Posterior cingulate gyrus (tissue), 11 donors: ENCODE measurements at places on chromosomes 12 and 14.

GRCh38 chr12:113130457-113131135 is 5.0 kb downstream of the RASAL1 start:
- DNase-seq, result peak; percentile 92

GRCh38 chr12:2373307-2373706 is 320.5 kb downstream of the CACNA1C start:
- DNase-seq, result no peak

GRCh38 chr12:104458694-104459367 is 2.1 kb downstream of the CHST11 start:
- no peak for DNase-seq

GRCh38 chr14:91372671-91373495 is 44.7 kb downstream of the CCDC88C start:
- DNase-seq, result no peak

DNA sequence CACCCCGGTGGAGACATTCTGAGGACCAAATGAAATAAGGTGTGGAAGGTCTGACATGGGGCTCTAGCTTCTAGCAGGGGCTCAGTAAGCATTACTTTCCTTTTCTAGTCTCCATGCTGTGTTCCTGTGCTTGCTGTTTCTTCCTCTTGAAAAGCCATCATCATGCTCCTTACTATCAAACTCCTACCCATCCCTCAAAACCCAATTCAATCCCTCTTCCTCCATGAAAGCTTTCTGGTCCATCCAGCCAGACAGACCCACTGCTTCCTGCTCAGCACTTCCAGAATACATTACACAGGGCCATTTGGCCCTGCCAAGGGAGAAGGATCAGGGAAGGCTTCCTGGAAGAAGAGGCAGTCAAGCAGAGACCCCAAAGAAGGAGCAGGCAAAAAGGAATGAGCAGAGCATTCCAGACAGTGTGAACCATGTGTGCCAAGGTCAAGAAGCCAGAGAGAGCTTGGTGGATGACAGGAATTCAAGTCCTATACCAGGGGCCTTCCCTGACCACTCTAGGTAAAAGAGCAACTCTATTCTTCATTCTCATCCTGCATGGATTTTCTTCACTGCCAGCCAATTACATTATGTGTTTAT is 59.5 kb downstream of the NUAK1 start:
- no peak for DNase-seq

DNA sequence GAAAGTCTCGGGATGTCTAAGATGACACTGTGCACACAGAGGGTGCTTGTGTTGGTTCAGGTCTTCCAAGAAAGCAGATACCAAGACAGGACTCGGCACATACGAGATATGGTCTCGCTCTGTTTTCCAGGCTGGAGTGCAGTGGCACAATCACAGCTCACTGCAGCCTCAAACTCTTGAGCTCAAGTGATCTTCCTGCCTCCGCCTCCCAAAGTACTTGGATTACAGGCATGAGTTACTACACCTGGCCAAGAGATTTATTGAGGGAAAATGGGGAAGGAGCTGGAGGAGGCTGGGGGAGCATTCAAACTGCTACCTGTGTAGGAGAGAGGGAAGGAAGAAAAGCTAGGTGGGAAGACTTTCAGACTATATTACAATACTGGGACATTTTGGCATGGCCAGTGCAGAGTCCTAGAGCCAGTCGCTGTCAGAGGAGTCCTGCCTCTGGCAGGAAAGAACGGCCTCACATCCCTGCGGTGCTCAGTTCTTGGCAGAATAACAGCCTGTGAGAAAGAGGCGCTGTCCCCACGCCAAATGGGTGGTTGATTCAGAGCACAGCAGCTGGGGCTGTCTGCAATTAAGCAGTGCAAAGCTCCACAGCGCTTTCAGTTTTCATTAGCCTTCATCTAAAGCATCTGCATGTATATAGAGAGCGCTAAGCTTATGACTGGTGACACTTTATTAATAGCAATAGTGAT is 18.3 kb downstream of the SLC17A8 start:
- DNase-seq, result peak; percentile 52

GRCh38 chr12:130369816-130370215 is 32.1 kb downstream of the PIWIL1 start:
- DNase-seq, result no peak

- no peak for DNase-seq
These were observed 577.7 kb downstream of the SLC16A7 start for GRCh38 chr12:60173224-60174170.

- DNase-seq, result no peak
These were observed 21.6 kb upstream of the FGF23 start for GRCh38 chr12:4401117-4401516.

- DNase-seq, result no peak
These were observed 22.9 kb upstream of the PPP1R13B start for GRCh38 chr14:103870144-103870876.

DNA sequence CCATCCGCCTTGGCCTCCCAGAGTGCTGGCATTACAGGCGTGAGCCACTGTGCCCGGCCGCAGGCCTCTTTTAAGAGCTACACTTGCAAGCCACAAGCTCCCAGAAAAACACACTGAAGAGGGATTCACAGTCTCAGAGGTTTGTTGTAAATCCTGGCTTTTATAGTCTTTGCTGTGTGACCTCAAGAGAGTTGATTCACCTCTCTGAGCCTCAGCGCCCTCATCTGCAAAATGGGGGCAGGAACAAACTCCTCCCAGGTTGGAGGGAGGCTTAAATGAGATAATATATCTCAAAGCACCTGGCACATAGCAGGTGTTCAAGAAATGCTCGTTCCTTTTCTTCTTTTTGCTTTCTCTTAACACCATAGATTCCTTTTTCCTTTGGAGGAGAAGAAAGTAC is 3.9 kb upstream of the TCHP start:
- DNase-seq, result no peak

DNA sequence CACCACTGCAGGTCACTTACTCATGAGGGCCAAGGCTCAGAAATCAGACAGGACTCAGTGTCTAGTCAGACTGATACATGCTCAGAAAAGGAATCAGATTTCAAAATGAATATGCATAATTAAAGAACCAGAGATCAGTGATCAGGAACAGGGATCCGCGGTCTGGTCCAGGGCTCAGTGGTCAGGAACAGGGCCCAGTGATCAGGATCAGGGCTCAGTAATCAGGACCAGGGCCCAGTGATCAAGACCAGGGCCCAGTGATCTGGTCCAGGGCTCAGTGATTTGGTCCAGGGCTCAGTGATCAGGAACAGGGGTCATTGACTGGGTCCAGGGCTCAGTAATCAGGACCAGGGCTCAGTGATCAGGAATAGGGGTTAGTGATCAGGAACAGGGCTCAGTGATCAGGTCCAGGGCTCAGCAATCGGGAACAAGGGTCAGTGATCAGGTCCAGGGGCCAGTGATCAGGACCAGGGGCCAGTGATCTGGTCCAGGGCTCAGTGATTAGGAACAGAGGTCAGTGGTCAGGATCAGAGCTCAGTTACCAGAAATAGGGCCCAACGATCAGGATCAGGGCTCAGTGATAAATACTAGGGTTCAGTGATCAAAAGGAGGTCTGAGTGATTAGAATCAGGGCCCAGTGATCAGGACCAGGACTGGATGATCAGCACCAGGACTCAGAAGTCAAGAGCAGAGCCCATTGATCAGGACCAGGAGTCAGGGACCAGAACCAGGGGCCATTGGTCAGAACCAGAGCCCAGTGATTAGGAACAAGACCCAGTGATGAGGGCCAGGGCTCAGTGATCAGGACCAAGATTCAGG is 175.3 kb downstream of the TMEM121 start:
- DNase-seq, result no peak

- no peak for DNase-seq
These were observed 48.6 kb upstream of the STAC3 start for GRCh38 chr12:57299514-57300016.

DNA sequence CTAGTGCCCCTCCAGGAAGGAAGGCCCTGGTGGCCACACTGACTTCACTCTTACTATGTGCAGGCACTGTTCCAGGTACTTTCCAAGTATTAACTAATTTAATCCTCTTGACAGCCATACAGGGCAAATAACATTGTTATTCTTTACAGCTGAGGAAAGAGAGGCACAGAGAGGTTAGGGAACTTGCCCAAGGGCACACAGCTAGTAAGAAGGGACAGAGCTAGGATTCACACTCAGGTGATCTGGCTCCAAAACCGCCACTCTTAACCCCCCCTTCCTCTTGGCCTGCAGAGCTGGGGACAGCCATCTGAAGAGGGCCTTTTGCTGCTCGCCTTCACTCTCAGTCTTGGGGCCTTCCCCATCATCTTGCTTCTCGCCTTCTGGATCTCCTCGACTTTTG is 4.0 kb downstream of the JDP2 start:
- no peak for DNase-seq

DNA sequence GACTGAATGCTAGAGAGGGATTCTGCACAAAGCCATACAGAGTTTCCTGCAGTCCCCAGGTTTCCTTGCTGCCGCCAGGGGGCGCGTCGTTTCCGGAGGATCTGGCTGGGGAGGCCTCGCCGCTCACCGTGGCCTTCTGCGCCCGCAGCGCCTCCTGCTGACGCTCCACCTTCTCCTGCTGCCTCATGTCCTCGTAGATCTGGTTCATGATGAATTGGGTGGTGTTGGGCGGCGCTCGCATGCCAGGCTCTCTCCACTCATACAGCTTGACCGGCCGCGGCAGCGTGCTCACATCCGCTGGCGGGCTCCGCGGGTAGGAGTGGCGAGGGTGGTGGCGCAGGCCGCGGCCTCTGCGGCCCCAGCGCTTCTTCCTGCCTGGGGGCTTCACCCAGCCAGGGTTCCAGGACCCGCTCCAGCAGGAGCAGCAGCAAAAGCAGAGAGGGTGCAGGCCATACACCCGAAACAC is 987 bp downstream of the CCER1 start:
- DNase-seq, result no peak

DNA sequence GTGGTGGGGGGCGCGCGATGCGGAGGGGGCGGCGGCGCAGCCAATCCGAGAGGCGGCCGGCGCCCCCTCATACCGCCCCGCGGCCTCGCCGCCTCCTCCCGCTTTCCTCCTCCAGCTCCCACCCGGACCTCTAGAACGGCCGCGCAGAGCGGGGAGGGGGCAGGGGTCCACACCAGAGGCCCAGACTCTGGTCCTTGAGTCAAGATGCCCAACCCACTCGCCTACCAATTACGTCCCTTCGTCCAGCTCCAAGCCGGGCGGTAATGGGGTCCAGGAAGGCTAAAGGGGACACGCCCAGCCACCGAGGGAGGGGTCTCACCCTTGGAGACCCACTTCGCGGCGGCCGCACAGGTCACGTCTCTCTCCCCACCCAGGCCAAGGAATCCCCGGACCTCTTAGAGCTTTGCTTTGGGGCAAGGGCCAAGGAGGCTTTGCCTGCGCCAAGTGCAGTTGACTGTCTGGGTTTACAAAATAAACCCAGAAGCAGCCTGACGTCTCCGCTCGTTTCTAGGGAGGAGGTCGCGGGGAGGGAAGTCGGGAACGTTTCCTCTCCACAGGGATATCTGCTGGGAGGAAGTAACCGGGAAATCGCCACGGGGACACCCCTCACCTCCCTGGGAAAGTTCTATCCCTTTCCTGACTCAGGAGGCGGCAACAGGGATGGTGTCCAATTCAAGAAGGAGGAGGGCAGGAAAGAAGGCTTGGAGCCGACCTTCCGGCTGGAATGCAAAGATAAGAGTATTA is 394 bp upstream of the AMIGO2 start:
- peak; percentile 16 for DNase-seq

DNA sequence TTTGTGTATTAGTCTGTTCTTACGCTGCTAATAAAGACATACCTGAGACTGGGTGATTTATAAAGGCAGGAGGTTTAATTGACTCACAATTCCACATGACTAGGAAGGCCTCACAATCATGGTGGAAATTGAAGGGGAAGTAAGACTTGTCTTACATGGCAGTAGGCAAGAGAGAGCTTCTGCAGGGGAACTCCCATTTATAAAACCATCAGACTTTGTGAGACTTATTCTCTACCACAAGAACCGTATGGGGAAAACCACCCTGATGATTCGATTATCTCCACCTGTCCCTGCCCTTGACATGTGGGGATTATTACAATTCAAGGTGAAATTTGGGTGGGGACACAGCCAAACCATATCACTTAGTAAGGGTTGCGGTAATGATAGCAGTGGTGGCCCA is 833.1 kb downstream of the FLRT2 start:
- DNase-seq, result no peak

- no peak for DNase-seq
These were observed 9.0 kb upstream of the MLEC start for GRCh38 chr12:120677765-120678473.

DNA sequence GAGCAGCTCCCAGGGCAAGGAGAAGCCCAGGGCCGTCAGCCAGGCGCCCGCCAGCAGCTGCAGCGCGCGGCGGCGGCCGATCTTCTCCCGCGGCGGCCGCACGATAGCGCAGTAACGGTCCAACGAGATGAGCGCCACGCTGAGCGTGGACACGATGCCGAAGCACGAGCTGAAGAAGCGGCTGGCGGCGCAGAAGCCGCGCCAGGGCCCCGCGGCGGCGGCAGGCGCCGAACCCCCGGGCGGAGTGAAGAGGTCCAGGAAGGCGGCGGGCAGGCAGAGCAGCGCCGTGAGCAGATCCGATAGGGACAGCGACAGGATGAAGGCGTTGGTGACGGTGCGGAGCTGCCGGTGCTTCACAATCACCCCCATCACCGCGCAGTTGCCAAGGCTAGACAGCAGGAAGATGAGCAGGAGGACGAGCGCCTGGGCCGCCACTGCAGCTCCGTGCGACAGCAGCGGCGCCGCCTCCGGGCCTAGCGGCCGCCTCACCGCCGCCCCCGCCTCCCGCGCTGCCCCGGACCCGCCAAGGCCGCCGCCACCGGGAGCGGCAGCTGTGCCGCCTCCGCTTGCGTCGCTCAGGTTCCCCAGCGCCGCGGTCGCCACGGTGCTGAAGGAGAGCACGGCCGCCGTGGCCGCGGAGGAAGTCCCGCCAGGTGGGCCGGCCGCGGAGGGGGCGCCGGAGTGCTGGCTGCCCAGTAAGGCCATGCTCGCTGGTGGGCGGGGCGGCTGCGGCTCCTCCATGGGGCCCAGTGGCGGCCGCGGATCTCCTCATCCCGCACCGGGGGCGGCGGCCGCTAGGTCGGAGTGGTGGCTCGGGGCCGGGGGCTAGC is 479 bp downstream of the GPR135 start:
- DNase-seq, result peak; percentile 88

- DNase-seq, result no peak
These were observed 12.5 kb upstream of the MAP4K5 start for GRCh38 chr14:50544911-50545310.

DNA sequence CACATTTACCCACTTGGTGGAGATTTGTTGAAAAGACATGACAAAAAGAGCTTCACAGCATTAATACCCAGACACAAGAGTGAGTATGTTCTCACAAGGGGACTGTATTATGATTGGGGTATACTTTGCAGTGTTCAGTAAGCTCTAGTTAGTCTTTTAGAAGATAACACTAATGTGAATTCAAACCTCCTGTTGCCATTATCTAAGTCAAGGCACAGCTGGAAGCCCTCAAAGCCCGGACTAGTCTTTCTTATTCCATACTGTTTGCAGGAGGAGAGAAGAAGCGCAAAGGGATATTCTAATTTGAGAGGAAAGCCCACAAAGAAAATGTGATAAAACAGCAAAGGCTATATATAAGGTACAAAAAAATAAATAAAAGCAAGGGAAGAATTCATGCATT is 445.9 kb downstream of the SOX5 start:
- DNase-seq, result no peak

DNA sequence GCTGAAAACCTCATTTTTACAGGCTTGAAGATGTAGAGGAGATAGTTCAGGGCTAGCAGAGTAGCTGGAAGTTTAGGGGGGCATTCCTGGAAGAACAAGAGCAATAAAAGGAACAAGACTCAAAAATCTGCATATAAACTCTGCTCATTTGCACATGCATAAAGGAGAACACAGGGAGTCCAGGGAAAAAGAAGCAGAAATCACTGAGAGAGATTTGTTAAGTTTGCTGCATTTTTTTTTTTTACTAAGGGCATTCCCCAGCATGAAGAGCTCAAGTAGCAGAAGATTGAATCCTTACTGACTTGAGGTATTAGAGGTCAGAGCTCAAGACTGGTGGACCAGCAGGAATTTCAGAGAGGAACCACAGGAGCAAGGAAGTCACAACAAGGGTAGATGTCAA is 28.2 kb upstream of the BCL11B start:
- no peak for DNase-seq
